ENCODE measurements at places on chromosomes 4 and X.

- peak; percentile 35 for DNase-seq
Observed at GRCh38 chr4:26152056-26152455, 168.8 kb upstream of the RBPJ start.

DNA sequence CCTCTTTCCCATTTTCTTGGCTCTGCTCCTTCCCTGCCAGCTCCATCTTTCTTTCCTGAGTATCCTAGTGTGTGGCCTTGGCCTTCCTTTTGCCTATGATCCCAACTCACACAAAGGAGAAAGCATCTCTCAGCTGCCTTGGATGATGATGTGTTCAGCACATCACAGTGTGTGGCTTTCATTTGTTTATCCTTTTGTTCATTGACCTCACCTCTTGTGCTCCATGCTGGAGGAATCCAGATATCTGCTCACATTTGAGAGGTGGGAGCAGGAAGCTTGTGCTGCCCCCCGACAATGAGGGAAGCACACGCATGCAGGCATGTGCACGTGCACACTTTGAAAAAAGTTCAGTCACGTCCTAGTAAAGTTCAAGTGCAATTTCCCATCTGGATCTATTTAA lies 131.0 kb downstream of the SMIM20 start:
- DNase-seq: no peak

- no peak for DNase-seq
Observed at GRCh38 chrX:155896512-155896911, 15.4 kb downstream of the VAMP7 start.

DNA sequence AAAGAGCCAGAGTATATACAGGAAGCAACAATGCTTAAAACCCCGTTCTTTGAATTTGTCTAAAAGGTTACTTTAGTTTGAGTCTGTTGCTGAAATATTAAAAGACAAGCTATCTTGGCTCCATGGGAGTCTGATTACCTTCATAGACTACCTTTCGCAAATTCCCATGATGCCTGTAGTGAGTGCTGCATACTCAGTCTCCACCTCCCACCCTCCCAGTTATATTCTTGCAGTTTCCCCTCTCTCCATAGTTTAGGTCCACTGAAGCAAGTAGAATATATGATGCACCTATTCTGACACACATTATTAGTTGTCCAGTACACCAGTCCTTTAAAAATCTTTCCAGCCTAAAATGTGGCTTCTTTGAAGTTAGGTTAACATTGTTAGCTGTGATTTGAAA lies 2.4 kb downstream of the CNKSR2 start:
- DNase-seq: no peak

DNA sequence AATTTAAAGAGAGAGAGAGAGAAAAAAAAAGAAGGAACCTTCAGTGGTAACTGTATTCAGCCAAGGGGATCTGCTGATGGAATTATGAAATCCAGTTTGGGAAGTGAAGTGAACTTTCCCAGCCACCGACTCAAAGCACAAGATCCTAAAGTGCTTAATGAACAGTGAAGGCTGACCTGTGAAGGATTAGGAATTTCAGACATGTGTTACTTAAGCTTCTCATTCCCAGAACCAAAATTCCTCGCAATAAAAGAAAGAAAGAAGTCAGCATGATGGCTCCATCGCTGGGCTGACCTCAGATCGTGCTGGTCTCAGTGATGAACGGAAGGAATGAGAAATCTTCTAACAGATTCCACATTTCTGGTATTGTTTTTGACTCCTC lies 135.2 kb downstream of the ARSF start:
- no peak for DNase-seq

DNA sequence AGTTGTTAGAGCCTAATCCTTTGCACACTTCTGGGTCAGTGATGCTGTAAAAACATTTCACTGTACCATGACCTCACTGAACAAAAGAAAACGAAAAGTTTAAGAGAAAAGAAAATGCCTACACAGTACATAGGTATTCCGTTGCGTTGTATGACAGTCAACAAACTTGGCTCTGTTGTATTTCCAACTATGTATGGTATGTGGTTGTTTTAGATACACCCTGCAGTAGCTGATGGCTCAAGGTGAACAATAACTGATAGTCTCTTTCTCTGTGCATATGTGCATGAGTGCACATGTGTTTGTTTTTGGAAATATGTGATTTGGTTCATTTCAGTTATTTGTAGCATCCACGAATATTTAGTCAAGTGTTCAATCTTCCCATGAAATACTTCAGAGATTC lies 176.0 kb downstream of the BMPR1B start:
- no peak for DNase-seq

GRCh38 chrX:82320569-82320968 lies 1118.7 kb downstream of the SH3BGRL start:
- no peak for DNase-seq

DNA sequence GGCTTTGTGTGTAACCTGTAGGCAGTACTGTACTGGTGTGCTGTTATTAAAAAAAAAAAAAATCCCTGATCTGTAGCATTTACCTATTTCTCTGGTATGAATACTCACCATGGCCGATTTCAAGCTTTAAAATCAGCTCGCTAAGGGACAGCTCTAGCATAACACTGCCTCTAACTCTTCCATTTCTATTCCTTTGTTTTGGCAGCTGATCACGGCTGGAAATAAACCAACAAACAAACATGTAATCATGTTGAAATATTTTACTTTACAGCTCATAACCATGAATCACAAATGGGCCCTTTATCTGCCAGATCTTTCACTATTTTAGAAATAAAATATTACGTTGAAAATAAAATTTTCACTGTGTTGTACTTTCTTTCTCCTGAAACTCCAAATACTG lies 60.5 kb upstream of the IL15 start:
- no peak for DNase-seq

DNA sequence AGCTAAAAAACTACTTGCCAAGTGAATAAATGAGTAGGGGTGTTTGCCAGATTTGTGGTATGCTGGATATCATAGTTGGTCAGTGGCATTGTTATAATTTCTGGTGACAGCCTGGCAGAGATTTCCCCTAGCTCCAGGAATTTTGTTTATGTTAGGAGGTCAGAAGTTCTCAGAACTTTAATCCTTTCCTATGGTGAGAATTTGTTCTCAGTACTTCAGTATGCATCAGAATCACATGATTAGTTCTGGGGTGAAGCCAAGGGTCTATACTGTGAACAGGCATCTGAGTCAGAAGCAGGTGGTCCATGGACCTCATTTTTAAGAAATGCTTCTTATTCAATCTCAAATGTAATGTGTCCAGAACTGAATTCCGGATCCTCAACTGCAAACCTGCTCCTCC lies 10.5 kb downstream of the RASSF6 start:
- DNase-seq: no peak

DNA sequence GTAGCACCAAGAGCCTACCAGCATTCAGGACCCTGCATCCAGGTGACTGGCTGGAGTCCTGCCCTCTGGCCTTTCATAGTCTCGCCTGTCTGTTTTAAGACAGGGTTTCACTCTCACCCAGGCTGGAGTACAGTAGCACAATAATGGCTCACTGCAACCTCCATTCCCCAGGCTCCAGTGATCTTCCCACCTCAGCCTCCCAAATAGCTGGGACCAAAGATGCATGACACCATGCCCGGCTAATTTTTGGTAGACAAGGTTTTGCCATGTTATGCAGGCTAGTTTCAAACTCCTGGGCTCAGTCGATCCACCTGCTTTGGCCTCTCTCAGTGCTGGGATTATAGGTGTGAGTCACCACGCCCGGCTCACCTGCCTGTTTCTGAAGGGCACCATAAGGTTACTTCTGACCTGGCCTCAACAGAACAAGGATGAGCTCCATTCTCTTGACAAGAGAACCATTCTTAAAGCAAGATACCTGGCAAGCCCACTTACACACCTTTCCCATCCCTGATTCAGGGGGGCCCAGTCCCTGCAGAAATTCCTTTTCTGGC lies 6.7 kb downstream of the RPS4X start:
- DNase-seq: no peak

GRCh38 chr4:146165840-146166239 lies 9.7 kb upstream of the LSM6 start:
- no peak for DNase-seq

- DNase-seq: no peak
Observed at GRCh38 chr4:108854786-108855185, 91.9 kb upstream of the ETNPPL start.

GRCh38 chr4:148091896-148092295 lies 350.3 kb downstream of the NR3C2 start:
- DNase-seq: no peak

DNA sequence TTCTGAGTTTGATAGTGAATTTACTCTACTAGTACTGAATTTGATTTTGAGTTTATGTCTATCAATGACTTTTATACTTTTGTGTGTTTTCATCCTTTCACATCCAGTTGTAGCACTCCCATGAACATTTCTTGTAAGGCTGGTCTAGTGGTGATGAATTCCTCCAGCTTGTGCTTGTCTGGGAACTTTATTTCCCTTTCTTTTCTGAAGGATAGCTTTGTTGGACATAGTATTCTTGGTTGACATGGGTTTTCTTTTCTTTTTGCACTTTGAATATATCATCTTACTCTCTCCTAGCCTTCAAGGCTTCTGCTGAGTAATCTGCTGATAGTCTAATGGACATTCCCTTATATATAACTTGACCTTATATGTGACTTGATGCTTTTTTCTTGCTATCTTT lies 32.5 kb upstream of the IL2 start:
- DNase-seq: no peak

DNA sequence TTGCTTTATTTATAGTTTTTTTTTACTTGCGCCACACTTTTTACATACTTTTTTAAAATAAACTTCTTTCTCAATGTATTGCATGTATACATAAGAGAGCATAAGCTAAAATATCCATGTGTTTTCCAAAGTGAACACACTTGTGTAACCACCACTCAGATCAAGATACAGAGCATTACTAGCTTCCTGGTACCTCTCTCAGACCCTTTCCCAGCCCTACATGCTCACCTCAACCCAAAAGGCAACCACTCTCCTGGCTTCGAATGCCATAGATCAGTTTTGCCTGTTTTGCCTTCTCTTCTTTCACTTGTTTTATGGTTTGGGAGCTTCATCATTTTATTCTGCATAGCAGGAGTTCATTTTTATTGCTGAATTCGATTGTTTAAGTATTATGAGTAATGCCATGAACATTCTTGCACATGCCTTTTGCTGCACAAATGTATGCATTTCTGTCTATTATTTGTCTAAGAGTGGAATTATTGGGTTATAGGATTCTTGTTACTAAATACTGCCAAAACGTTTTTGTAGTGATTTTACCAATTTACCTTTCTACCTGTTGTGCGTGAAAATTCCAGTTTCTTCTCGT lies 45.9 kb upstream of the NUDT6 start:
- DNase-seq: no peak

GRCh38 chrX:12891915-12892506 lies 14.4 kb upstream of the TLR8 start:
- no peak for DNase-seq

DNA sequence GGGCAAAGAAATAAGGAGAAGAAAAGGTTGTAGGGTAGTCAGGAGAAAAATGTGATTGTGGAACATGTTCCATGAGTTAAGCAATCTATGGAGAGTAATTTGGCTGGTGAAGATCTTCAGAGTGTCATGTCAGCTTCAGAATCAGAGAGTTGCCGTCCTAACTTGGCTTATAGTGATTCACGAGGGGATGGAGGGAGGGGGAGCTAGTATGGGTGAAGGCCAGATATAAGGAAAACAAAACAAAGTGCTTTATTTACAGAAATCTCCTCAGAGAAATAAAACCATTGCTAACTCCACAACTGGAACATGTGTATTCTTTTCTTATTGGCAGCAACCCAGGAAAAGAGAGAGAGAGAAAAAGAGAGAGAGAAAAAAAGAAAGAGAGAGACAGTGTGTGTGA lies 256.5 kb upstream of the NRK start:
- no peak for DNase-seq

- DNase-seq: no peak
Observed at GRCh38 chrX:3066555-3066954, 25.3 kb downstream of the ARSF start.

- no peak for DNase-seq
Observed at GRCh38 chrX:72540318-72540717, 32.3 kb downstream of the HDAC8 start.

DNA sequence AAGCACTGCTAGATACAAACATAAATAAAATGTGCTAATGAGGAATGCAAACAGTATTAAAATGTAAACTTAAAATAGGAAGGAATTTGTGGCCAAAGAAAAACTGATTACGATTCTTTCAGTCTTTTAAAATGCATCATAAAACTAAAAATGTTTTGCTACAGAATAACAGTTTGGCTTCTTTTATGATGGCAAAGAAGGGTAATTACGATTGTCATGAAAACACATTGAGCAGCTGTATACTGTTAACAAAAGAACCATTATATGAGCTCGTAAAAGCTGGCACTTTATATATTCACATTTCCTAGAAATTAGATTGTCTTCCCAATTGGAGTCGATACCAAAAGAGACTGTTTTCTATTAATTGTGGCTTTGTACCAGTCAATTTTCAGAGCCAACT lies 290.4 kb downstream of the NR3C2 start:
- no peak for DNase-seq

- DNase-seq: no peak
Observed at GRCh38 chr4:42819863-42820514, 72.5 kb upstream of the GRXCR1 start.

- DNase-seq: peak; percentile 5
Observed at GRCh38 chrX:100625985-100626491, 10.6 kb downstream of the TSPAN6 start.

GRCh38 chr4:38656111-38656510 lies 7.9 kb upstream of the KLF3 start:
- no peak for DNase-seq

GRCh38 chrX:112857478-112857878 lies 16.8 kb upstream of the AMOT start:
- peak; percentile 8 for DNase-seq

- DNase-seq: peak; percentile 51
Observed at GRCh38 chrX:16786791-16787735, 797 bp downstream of the TXLNG start.

DNA sequence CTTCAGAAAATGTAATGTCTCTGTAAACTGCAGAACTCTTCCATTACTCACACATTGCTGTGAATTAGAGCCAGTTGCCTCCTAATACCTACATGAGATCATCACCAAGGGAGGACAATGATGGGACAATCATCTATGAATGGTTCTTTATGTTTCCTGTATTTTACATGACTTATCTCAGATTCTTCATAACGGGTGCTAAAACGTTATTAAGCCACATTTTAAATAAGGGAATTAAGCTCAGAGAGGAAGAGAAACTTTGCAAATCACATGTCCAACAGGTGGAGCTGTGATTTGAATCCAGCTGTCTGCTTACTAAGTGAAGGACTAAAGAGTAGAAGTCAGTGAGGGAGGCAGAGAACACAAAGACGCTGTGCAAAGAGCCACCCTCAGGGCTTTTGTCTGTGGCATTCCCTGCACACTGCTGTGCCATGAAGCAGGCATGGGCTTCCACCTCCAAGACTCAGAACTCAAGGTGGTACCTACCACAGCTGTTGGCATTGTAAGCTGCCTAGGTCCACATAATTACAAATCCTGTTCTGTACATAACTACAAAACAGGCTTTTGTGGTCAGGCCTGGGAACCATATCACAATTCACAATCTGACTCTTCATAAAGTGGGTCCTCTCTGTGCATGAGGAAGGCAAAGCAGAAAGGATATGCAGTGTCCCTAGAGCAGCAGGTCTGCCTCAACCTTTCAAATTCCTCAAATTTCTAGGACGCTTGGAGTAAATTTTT lies 12.8 kb downstream of the TBC1D9 start:
- DNase-seq: no peak

- DNase-seq: no peak
Observed at GRCh38 chr4:180710628-180711337, 1532.4 kb upstream of the TENM3 start.

GRCh38 chr4:155773196-155773800 lies 14.5 kb downstream of the GUCY1B1 start:
- no peak for DNase-seq
